ENCODE measurements at places on chromosomes 12 and 14.

GRCh38 chr12:63770375-63770774 lies 9.3 kb upstream of the RXYLT1 start:
- no peak for DNase-seq

GRCh38 chr12:13404111-13404628 lies 207.6 kb downstream of the EMP1 start:
- DNase-seq, result no peak

GRCh38 chr12:68912916-68913315 lies 20.1 kb downstream of the CPM start:
- DNase-seq, result no peak

DNA sequence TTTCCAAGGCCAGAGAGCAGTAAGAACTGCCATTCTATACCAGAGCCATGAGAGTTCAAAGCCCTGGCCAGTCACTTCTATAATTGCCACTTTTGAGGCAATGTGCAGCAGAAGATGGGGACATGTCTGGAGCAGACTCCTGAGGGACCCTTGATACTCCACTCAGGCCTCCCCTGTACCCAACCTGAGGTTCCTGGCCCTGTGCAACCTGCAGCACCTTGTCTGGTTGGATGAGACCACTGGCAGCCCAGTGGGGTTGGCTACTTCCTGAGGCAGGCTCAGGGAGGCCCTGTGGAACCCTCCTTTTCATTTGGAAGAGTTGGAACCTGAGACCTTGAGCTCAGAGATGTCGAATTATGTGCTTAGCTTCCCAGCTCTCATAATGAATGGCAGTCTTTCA lies 54.4 kb downstream of the GALNT16 start:
- no peak for DNase-seq

DNA sequence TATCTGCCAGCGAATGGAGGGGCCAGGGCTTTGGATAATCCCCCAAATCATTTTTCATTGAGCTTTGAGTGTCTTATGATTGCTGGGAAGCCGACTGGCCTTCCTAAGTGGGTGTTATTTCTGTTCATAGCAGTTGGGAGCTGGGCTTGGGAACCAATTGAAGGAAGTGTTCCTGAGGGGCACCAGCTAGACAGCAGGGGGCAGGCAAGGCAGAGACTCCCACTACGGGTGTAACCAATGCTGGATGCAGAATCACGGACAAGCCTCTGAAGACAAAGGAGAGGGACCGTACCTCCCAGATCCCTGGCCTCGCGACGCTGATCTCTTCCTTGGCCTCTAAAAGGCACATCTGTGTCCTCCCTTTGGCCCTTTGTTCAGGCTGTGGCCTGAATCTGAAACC lies 149.0 kb upstream of the PRMT8 start:
- peak; percentile 41 for DNase-seq

- peak; percentile 35 for DNase-seq
Observed at GRCh38 chr14:91264151-91265150, 19.9 kb upstream of the GPR68 start.

- DNase-seq, result no peak
Observed at GRCh38 chr12:33432992-33433391, 6.6 kb downstream of the SYT10 start.

- DNase-seq, result no peak
Observed at GRCh38 chr12:47894068-47894467, 10.7 kb downstream of the VDR start.

DNA sequence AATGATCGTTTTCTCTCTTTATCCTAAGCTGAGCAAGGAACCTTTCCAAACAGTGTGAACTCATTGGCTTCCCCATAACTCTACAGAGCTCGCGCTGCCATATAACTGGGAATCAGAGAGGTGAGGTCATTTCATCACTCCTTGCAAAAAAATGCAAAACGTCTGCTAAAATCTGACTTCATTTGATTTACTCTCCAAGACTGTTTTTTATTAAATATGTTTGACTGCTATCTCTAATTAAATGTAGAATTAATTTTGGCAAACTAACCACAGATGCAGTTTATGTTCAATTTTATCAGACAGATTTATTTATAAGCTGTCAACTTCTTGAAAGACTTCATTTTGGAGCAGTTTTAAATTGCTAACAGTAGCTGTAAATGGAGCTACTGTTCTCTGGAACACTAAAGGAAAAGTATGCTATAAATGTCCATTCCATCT lies 131.6 kb upstream of the SOX5 start:
- DNase-seq, result no peak

DNA sequence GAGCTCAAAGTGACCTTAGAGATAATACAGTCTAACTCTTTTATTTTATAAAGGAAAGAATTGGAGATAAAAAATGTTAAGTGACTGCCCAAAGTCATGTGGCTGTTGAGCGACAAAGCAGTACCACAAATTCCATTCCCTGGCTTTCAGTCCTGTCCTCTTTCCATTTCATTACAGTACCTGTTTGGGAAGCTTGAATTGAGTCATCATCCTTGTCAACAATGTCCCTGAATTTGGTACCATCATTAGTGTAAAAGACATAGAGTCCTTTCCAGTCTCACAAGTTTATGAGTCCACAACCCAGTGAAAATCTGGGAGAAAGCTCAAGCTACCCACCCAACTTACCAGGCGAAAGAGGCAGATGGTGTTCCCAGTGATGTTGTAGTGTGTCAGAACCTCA lies 3.8 kb downstream of the ERP27 start:
- DNase-seq, result no peak

- DNase-seq, result peak; percentile 78
Observed at GRCh38 chr12:52391618-52392002, 6.2 kb upstream of the KRT84 start.

DNA sequence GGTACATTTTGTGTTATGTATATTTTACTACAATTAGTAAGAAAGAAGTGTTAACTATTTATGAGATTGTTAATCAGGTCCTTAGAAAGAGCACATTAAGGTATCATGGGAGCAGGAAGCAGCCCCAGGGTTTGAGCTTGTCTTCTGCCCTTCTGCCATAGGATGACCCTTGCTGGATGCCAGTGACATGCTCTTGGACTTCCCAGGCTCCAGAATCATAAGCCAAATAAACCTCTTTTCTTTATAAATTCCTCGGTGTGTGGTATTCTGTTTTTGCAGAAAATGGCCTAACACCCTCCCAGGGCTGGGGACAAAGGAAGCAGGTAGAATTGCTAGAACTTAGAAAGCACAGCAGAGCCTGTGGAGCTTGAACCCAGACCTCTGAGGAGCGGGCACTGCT lies 164.7 kb downstream of the VRK1 start:
- DNase-seq, result no peak

GRCh38 chr12:131208425-131208824 lies 254.7 kb downstream of the ADGRD1 start:
- DNase-seq, result no peak

GRCh38 chr14:101243587-101244338 lies 317.5 kb upstream of the DIO3 start:
- DNase-seq, result no peak

DNA sequence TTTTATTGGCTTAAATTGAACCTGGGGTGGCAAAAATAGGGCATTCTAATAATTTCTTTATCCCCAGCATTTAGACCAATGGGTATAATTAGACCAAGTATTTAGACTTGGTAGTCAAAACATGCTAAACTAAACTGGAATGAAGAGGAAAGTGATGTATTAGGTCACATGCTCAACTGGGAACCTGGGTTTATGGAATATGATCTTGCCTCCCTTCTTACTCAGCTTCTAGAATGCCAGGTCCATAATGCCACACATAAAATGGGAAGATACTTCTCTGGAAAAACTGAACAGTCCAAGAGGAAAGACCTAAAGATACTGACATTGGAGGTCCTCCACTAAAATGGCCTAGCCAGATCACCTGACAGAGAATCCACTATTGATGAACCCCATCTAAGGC lies 6.2 kb upstream of the BIN2 start:
- DNase-seq, result no peak

- no peak for DNase-seq
Observed at GRCh38 chr14:61128382-61129167, 147.5 kb downstream of the SLC38A6 start.

- no peak for DNase-seq
Observed at GRCh38 chr12:64739778-64740177, 19.4 kb downstream of the GNS start.
